ENCODE measurements at places on chromosomes 1 and 21.
A peak's percentile ranks its signal among the peaks of the same experiment; 100 is the strongest.

GRCh38 chr1:156700736-156701531 lies 4.4 kb downstream of the CRABP2 start:
- DNase-seq, result no peak
- H3K27me3 ChIP-seq, result peaks cover 23% of the 10 kb centered on the region
- peaks cover 18% of the 10 kb centered on the region for H3K4me1 ChIP-seq
- H3K27ac ChIP-seq, result no peak overlapping the region

DNA sequence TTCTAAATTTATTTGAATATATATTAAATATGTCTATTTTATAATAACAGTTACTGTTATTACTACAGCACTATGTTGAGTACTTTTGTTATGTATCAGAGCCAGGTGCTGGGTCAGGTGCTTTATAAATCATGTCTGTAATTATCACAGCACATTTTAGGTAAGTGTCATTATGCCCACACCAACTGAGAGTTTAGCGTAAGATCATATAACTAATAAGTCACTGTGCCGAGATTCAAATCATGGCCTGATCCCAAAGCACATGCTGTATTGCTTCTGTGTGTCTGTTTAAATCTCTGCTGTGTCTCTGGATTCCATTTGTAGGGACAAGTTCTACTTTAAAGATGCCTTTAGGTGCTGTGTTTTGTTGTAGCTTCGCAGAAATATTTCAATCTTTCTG lies 1.9 kb downstream of the GPSM2 start:
- H3K4me1 ChIP-seq, result peaks cover 18% of the 10 kb centered on the region
- no peaks in the 10 kb centered on the region for H3K27me3 ChIP-seq
- no peaks in the 10 kb centered on the region for H3K36me3 ChIP-seq

- peaks cover 16% of the 10 kb centered on the region for H3K4me1 ChIP-seq
- peak; percentile 90 for DNase-seq
- H3K36me3 ChIP-seq, result no peaks in the 10 kb centered on the region
Observed at GRCh38 chr1:175319112-175319911, 126.7 kb upstream of the KIAA0040 start.

DNA sequence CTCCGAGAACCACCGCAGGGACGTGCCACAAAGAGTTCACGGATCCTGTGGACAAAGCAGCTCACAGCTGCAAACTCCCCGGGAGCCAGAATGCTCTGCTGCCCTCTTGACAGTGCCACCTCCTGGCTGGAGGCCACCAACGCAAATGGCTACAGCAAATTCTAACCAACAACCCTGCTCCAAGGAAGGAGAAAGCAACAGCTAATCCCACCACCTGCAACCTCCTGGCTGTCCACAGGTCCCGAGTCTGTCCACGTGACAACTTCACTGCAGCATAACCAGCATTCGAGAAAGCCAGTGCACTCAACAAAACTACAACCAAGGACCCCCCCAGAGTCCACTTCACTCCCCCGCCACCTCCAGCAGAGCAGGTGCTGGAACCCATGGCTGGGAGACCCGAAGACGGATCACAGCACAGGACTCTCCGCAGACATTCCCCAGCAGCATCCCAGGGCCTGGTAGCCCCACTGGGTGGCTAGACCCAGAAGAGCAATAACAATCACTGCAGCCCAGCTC lies 17.3 kb downstream of the POFUT2 start:
- H3K27ac ChIP-seq, result no peak overlapping the region
- H3K27me3 ChIP-seq, result no peaks in the 10 kb centered on the region
- no peak for DNase-seq
